ENCODE measurements at places on chromosomes 12 and 14. TPM values are rescaled to one million over a fixed set of nuclear protein-coding genes. Genes with fewer than 3 reads are reported as not detected.

DNA sequence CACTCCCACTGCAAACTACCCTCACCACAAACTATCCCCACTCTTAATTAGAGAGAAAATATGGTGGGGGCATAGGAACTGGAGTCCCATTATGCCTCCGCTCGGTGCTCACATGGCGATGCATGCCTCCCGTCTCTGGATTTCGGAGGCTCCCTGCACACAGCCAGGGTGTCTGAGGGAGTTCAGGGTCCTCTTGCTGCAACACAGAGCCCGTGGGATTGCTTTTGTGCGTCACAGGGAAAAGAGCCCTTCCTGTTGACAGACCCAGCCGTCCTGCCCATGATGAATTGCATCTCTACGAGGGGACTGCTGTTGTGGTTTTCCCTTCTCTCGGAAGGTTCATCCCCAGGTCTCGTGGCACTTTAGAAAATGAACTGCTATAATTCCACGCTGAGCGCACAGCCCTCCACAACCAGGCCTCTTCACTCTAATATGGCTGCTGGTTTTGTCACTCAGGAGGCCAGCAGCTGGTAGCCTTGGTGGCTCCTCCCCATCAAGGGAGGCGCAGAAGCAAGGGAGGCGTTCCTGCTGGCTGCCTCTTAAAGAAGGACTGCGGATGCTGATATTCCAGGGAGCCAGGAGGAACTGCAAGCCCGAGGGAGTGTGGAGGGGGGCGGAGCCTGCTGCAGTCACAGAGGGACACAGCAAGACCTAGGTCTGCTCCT is 158.0 kb downstream of the KCNA5 start:
- peak; percentile 71 for DNase-seq

- DNase-seq: peak; percentile 75
Measured at GRCh38 chr12:109134186-109134917, 18.0 kb downstream of the ACACB start.

DNA sequence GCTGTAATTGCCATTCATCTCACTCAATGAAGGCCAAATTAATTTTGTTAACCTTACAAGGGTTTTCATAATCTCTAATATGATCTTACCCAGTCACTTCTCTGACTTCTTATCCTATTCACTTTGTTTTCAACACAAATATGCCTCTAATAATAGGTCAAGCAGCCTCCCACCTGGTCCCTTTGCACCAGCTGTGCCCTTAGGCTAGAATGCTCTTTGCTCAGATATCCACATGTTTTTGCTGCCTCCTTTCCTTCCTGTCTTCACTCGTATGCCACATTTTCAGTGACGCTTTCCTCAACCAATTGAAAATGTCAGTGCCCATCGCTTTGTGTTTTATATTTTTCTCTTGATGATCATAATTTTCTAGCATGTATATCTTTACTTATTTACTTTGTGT is 106.4 kb upstream of the SYT10 start:
- DNase-seq: no peak

GRCh38 chr12:132536102-132536876 is 46.3 kb downstream of the FBRSL1 start:
- DNase-seq: no peak

DNA sequence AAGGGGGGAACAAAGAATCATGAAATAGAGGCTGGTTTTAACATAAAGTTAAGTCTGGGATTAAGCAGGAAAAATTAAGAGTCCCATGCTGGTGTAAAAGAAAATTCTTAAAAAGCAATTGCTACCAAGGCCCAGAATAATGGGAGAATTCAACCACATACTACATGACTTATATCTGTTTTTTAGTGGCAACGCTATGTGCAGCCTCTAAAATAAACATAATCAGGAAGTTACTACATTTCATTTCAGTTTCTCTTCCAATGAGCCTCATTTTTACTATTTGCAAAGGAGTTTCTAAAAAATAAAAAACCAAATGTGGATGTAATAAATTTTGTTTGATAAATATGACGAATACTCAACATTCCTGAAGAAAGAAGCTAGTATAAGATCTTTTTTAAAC is 58.1 kb downstream of the CPNE8 start:
- no peak for DNase-seq

GRCh38 chr12:123142518-123142840 is 8.4 kb downstream of the PITPNM2 start:
- DNase-seq: no peak

- no peak for DNase-seq
Measured at GRCh38 chr12:88339966-88340365, 197.9 kb downstream of the TMTC3 start.

GRCh38 chr12:27868139-27868538 is 88.1 kb upstream of the MANSC4 start:
- DNase-seq: no peak

GRCh38 chr14:24783791-24784190 is 149.8 kb upstream of the GZMB start:
- DNase-seq: no peak

GRCh38 chr14:83624541-83624940 is 1905.4 kb upstream of the FLRT2 start:
- DNase-seq: no peak

- no peak for DNase-seq
Measured at GRCh38 chr12:49909356-49909755, 5.7 kb upstream of the FAIM2 start.

- no peak for DNase-seq
Measured at GRCh38 chr14:37436519-37436918, 158.5 kb downstream of the FOXA1 start.

DNA sequence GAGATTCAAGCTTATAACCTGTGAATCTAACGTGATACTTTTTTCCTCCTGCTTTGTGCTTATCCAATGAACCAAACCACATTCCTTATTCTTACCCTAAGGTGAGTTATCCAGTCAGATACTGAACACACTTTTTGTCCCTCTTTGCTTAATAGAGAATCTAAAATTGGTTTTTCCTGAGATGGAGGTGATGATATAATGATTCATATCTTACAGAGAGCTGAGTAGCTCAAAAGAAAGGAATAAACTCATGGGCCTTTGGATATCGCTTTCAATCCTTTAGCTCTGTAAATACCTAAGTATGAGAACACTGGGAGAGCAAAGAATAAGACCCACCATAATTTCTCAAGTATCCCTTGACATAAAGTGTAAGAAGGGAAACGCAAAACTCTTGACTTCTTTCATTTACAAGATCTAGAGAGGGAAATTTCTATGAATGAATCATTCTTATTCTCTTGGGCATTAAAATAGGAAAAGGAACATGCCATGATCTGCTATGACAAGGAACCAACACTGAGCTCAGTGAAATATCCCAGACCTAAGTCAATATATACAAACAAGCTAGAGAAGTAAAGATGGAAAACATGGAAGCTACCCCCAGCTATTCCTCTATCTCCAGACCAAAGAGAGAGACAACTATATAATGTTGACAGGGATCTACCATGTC is 81.8 kb upstream of the STAC3 start:
- no peak for DNase-seq

DNA sequence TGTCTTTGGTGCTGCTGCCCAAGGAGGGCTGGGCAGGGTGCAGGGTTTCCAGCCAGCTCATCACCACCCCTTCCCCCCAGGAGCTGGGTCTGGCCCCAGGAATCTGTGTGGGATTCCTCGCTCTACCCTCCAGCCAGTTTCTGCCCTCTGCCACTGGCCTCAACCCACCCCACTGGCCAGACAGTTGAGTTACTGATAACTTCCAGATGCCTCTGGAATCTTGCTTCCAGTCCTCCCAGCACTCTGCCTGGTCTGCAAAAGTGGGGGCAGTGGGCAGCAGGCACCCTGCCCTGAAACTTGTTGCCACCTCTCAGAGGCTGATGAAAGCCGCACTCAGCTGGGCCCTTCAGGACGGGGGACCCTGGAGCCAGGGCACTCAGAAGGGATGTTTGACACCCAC is 20.1 kb upstream of the TBX3 start:
- no peak for DNase-seq

- DNase-seq: no peak
Measured at GRCh38 chr12:130280231-130280630, 57.5 kb upstream of the PIWIL1 start.

- DNase-seq: no peak
Measured at GRCh38 chr12:132783917-132784531, 22.4 kb upstream of the ANKLE2 start.

GRCh38 chr12:87216436-87216835 is 812.8 kb downstream of the C12orf50 start:
- DNase-seq: no peak

- no peak for DNase-seq
Measured at GRCh38 chr14:104054222-104054905, 31.1 kb upstream of the ASPG start.

DNA sequence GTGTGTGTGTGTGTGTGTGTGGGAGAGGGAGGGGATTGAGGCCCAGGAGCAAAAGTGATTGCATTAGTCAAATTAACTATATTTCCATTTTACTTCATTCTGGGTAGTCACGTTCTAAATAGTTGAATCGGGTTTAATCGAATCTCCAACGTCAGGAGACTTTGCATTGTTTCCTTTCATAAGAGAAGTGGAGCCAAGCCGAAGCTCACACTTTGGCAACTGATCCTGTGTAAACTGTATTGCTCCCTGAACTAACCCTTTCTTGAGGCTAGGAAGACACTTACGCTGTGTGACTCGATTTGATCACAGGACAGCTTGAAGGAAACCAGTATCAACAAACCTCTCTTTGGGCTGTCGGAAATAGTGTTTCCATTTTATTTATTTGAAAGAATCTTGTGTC is 363.4 kb upstream of the ATP2B1 start:
- DNase-seq: no peak

DNA sequence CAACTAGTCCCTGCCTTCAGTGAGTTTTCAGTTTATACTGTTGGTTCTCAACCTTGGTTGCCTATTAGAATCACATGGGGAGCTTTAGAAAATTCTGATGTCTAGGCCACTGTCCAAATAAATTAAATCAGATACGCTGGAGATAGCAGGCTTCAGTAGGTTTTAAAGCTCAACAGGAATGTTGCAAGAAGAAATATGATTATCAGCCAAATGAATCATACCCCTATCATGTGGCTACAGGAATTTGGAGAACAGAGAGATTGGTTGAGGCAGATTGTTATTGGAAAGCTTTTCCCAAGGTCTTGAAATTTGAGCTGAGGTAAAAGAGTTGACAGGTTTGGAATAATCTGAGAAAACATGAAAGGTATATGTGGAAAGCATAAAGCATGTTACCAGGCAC is 125.3 kb downstream of the WIF1 start:
- no peak for DNase-seq

DNA sequence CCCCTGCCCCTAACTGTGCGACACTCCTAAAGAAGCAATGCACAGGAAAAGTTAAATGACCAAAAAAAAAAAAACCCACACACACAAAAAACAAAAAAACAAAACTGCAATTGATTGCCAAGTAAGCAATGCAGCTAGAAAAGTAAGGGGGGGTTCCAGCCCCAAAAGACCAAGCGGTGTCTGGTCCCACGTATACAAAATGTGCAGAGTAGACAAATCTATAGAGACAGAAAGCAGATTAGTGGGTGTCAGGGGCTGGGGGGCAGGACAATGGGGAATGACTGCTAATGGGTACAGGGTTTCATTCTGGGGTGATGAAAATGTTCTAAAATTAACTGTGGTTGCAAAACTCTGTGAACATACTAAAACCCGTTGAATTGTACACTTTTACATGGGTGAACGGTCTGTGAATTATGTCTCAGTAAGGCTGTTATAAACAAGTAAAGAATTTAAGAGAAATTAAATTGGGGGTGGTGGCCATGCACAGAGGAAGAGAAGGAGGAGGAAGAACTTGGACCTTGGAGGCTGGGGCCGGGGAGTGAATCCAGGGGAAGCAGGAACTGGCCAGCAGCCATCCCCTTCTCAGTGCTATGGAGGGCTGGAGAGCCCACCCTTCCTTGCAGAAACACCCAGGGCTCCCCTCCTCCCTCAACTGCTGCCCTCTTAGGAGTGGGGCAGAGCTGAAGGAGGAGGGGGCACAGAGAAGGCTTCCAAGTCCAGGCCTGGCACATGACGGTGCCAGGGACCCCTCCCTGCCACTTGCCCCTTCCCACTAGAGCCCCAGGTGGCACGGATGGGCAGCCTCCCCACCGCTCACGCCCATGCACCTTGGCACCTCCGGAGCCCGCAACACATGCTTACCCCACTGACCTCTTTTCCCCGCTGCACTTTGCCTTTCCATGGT is 45.4 kb downstream of the KDM2B start:
- DNase-seq: no peak

GRCh38 chr14:101719045-101719645 is 42.4 kb upstream of the PPP2R5C start:
- DNase-seq: no peak

- DNase-seq: no peak
Measured at GRCh38 chr12:26455936-26456574, 260.7 kb downstream of the SSPN start.

Gene CLEC9A
- total RNA-seq: not detected

Gene ZDHHC22
- total RNA-seq: 29.3 TPM

Gene SLC17A8
- not detected for total RNA-seq

Gene AMN
- 0.69 TPM for total RNA-seq

Gene TMEM132D
- 5.3 TPM for total RNA-seq

Gene MEG3
- not detected for total RNA-seq

Gene POTEG
- not detected for total RNA-seq

Gene DPPA3
- 2.8 TPM for total RNA-seq

Gene SUDS3
- 77.1 TPM for total RNA-seq

Gene GYS2
- total RNA-seq: not detected

Gene GALNT6
- total RNA-seq: 20.2 TPM

Gene SOAT2
- total RNA-seq: not detected

Gene ST8SIA1
- total RNA-seq: 5.1 TPM

Gene SPTLC2
- total RNA-seq: 35.8 TPM

Gene PLEKHG7
- total RNA-seq: not detected
